ENCODE measurements at places on chromosomes 16 and 17. TPM values are rescaled to one million over a fixed set of nuclear protein-coding genes. Genes with fewer than 3 reads are reported as not detected.

ADGRG1 gene
- total RNA-seq = 85.0 TPM

OTOP2 gene
- total RNA-seq = 0.42 TPM

TBC1D3 gene
- total RNA-seq = not detected

TOX3 gene
- total RNA-seq = 0.05 TPM

NTHL1 gene
- 32.8 TPM for total RNA-seq
